ENCODE measurements at places on chromosomes 7 and 10.

DNA sequence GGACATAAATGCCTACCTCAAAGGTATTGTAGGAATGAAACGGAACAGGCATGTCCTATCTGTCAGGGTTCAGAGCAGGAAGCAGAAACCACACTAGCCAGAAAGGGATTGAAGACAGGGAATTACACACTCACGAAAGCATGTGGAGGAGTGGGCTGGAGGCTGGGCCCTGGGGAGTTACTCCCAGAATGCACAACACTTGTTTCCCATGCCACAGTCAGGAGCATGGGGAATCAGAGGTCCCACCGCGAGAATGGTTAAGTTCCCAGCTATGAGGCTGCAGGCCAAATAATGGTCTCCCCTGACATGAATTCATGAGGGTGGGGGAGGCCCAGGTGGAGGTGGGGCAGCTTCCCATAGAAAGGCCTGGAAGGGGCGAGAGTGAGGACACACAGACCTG, 212.7 kb downstream of the HERPUD2 start:
- no peak for DNase-seq

DNA sequence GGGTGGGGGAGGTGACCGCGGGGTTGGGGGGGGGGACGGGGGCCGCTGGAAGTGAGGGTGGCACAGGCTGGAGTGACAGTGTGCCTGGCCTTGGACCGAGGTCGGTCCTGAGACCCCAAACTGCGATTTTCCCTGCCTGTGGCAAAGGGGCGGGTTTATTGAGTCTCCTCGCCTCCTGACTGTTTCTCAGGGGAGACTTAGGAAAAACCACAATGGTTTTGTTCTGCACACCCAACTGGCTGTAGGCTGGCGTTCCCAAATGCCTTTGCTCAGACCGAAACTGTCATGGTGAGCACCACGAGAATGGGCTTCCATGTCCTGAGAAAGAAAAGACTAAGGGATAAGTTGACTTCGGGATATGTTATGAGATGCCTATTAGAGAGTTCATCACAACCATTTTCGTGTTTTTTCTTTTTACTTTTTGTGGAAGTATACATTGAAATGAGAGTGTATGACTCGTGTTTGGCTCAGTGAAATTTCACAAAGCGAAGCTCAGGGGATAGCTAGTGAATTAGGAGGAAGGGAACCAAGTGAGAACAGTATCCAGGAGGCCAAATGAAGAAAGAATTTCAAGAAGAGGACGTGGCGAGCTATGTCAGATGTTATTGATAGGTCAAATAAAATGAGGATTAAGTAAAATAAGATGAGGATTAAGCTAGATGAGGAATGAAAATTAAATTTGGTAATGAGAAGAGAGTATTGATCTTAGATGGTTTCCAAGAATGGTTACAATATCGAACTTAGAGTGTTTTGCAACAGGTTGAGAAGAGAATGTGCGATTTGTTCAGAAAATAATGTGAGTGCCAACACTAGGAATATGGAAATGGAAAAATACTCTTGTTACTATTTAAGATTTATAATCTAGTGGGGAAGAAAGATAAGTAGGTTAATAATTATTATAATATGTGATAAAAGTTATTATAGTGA, 918 bp downstream of the NET1 start:
- DNase-seq: no peak

GRCh38 chr7:158014976-158015375, 572.6 kb downstream of the PTPRN2 start:
- no peak for DNase-seq

DNA sequence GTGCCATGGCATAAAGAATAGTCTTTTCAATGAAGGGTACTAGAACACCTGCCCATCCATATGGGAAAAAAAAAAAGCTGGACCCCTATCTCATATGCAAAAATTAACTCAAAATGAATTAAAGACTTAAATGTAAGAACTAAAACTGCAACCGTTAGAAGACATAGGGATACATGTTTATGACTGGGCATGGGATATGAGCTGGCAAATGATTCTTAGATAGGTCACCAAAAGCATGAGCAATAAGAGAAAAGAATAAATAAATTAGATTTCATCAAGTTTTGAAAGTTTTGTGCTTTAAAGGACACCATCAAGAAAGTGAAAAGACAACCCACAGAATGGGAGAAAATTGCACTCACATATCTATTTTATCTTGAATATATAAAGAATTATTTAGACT, 222.0 kb downstream of the ADK start:
- no peak for DNase-seq

- DNase-seq: no peak
Measured at GRCh38 chr7:143299346-143299745, 11.2 kb downstream of the CASP2 start.

GRCh38 chr7:158573310-158573709, 14.3 kb downstream of the PTPRN2 start:
- no peak for DNase-seq

- DNase-seq: no peak
Measured at GRCh38 chr7:55878691-55879090, 8.6 kb upstream of the ZNF713 start.

DNA sequence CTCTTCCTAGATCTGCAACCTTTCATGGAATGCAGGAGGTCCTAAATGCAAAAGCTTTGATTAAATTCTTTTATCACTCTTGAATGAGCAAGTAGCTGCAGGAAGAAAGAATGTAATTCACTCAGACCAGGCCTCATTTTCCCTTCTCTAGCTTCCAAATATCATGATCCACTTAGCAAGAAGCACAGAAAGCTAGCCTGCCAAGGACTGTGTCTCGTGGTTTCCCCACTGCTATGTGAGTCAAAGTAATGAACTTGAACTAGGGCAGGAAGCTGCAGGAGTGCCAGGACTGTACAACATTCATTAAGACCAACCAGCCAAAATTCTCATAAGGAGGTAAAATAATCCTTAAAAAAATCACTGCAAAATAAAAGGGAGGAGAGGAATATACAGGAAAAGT, 379.2 kb downstream of the CALN1 start:
- no peak for DNase-seq

- DNase-seq: no peak
Measured at GRCh38 chr7:137343281-137343841, at the start of gene PTN. PTN (minus strand) TSS chr7:137343733; CDS start chr7:137254973, 88,760 bp downstream.

DNA sequence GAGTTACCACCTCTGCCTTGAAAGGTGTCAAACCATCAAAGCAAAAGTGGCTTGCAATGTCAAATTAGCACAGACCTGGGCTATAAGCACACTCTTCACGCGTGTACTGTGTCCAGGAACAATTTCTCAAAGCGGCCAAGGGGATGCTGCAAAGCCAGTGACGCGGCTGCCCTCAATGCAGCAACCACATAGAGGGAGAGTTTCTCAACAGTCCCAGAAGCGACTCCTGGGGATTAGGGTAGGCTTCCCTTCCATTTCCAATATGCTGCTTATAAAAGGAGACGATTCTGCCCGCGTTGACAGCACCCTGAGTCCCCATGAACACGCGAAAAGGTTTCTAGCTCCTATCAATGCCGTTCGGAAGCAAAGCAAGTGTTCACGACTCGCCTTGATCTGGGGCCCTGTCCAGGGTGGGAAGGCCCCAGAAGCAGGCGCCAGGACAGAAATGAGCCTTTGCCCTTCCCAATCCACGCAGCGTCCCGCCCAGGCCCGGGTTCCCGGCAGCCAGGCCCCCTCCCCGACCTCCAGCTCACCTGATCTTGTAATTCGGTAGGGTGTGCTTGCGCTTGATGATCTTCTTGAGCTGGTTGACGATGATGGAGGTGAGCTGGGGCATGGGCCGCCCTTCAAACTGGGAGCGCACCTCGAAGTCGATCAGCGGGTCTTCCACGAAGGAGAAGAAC, 1.3 kb downstream of the PDZD8 start:
- peak; percentile 1 for DNase-seq

DNA sequence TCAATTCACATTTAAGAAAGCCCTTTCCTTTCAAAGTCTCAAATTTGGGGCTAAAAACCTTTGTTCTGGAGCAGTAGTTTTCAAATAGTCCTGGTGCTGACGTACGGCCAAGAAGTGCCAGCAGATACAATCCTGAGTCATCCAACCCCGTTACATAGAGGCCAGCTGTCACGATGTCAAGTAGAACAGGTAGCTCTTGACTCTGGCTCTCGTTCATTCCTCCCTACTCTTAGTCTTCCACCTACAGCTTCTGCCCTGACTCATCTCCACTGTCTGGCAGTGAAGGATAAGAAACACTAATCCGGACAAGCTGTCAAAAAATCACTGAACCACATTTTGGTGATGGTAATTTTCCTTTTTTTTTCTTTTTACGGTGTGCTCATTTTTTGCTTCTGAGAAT, 132.4 kb upstream of the PTN start:
- DNase-seq: no peak

- DNase-seq: no peak
Measured at GRCh38 chr10:86104611-86105145, 261.9 kb downstream of the GRID1 start.

DNA sequence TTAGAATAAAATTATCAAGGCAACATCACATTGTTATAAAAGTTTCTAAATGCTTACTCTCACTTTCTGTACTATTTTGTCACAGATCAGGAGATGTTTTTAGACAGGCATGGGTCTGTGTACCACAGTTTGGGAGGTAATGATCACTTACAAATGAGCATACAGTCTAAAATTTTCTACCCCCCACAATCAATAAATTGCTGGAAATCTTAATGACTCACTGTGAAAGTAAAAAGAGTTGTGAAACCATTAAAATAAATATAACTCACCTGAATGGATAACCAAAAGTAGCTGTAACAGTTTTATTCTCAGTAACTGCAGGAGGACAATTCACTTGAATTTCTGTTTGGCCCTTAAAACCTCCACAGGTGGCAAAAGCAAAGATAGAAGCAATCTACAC, 13.2 kb downstream of the SYPL1 start:
- no peak for DNase-seq

DNA sequence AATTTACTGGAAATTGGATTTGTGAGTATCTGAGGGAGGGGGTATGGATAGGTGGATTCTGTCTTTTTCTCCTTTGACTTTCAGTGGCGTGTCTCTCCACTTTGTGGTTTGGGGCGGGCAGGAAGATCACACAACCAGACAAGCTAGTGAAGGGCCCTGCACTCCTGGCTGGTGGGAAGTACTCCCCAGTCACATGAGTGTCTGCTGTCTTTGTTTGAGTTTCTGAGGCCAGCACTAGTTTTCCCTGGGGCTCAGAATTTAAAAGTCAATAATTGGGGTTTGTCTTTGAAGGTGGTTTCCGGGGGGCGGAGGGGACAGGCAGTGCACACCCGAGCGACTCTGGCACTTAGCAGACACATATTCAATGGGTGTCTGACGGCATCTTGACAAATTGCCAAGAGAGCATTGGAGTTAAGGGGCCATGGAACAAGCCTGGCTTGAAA, 120.1 kb downstream of the WDFY4 start:
- DNase-seq: no peak
